ENCODE measurements at places on chromosomes 6 and 20.
A peak's percentile ranks its signal among the peaks of the same experiment; 100 is the strongest.

GRCh38 chr6:32972353-32973143 is 4.2 kb downstream of the BRD2 start:
- peak; percentile 44 for DNase-seq

DNA sequence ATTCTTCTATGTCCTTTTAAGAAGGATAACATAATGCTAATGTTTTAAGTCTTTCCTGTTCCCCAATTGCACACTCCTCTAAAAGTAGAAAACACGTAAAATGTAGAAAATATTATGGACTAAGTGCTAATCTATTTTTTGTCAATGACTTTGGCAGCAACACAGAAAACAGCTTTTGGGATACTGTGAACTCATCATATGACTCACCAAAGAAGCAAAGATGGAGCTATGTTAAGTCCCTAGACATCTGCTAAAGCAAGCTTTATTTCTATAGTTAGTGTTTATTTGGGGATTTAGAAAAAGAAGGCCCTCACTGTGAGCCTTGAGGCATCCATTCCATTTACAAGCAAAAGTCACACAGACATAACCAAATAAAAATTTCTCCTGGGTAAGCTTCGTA is 23.0 kb downstream of the OPN5 start:
- no peak for DNase-seq

DNA sequence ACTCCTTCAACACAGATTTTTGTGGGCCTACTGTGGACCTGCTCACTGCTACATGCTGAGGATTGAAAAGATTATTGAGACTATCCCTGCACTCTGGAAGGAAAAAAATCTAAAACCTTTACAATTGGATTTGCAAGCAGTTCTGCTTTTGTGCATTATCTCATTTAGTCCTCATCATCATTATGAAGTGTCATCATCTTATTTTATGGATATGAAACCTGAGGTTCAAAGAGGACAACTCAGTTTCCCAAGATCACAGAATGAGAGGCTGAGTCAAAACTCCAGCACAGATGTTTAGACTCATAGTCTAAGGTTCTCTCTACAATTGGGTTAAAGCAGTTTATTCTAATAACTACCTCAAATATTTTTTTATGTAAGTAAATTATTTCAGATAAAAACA is 160.2 kb upstream of the MARCKS start:
- no peak for DNase-seq

DNA sequence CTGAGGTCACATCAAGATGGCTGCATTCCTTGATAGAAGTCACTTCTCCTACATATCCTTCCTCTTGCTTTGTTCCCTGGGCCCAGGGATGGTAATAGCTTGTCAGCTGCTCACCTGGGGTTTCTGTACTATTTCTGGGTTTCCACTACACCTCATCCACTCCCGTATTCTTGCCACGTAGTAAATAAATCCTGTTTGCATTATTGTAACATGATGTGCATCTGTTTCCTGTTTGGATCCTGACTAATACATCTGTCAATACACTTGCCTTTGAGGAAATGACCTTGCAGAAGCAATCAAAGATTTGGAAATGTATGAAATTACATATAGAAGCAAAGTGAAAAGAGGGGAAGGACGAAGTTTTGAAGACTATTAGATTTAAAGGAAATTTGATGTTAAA is 619.0 kb downstream of the PHF3 start:
- DNase-seq = no peak

- DNase-seq = no peak
Measured at GRCh38 chr20:33604084-33604990, 57.8 kb upstream of the C20orf144 start.

GRCh38 chr6:14126191-14126590 is 8.6 kb downstream of the CD83 start:
- no peak for DNase-seq

DNA sequence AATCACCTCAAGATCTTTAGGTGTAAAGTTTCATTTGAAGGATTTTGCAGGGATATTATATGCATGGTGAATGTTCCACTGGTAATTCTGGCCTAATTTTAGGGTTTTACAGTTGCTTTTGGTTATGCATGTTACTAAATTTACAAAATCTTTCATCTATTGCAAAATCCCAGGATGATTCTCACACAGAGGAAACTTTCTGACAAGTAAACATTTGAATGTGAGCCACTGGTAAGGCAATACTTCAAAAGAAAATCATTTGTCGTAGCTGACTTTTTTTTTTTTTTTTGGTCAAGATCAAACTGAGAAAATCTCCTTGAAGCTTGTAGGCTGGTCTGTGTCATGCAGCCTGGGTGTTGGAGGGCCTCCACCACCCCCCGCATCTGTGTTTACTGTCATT is 141.9 kb upstream of the EXOC2 start:
- DNase-seq = no peak

DNA sequence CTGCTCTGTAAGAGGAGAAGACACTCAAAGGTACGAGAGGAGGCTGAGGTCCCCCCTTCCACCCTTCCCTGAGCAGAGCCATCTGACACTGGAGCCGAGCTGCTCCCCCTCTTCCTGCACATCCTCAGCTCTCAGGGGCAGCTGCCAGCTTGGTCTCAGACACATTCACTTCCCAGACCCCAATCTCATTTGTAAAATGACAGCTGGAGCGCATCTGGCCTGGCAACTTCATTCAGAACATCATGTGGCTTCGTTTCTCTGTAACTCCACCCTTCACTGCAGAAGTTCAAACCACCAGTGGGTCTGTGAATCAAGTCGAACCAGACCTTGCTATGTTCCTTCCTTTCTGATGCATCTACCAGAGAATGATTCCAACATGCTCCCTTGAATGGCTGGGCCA is 145.6 kb upstream of the CDH4 start:
- no peak for DNase-seq

DNA sequence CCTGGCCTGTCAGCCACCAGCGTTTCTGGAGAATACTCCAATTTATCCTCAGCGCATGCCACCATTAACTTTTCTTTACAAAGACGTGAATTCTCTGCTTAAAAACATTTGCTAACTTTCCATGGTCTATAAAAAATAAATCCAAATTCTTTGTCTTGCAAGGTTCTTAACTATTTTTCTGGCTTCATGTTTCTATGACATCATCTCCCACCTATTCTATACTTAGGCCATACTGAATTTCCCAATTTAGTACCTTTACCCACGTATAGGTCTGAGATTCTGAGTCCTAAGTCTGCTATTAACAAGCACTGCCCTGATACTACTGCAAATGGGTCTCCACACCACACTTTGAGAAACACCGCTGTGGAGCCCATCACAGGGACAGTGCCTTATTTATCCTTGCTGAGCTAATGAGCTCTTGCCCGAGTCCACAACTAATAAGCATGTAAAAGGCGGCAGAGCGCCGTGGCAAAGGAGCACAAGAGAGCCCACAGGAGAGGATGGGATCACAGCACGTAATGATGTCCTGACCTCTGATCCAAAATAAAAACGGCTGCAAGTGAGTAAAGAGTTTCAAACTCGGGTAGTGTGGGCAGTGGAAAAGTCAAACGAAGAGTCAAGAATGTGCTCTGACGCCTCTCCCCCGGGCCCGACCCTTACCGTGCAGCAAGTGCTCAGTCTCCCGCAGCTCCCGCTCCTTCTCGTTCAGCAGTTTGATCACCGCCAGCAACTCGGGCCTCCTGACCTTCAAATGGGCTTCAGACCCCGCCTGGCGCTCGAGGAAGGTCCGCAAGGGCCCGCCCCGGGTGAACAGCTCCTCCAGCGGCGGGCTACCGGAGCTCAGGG is 519 bp downstream of the MTRF1L start:
- DNase-seq = no peak

DNA sequence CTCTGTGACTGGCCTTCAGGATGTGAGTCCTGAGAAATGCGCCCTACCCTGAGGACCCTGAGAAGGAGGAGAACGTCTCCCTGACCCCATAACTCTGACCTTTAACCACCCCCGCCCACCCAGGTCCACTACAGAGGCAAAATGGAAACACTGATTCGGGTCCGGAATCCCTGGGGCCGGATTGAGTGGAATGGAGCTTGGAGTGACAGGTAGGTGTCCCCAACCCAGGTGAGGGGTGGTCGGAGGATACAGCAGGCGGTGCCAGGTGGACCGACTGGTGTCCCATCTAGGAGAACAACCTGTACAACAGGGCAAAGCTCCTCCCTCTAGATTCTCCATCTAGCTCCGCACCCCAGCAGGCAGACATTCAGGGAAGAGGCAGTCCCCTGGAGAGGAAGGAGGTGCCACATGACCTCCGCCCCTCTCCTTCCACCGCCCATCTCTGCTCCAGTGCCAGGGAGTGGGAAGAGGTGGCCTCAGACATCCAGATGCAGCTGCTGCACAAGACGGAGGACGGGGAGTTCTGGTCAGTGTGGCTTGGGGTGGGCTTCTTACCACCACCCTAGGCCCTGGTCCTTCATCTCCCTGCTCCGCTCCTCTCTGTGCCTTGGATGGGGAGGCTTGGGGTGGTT is 17.6 kb downstream of the CAPN11 start:
- DNase-seq = no peak

- DNase-seq = no peak
Measured at GRCh38 chr20:7497985-7498384, 442.3 kb downstream of the HAO1 start.

Data from activated T-cell treated with anti-CD3 and anti-CD28 coated beads for 1 hour (primary cell).